ENCODE measurements at places on chromosomes 4 and X.

GRCh38 chr4:161342881-161343568, 820.8 kb downstream of the FSTL5 start:
- DNase-seq = no peak

DNA sequence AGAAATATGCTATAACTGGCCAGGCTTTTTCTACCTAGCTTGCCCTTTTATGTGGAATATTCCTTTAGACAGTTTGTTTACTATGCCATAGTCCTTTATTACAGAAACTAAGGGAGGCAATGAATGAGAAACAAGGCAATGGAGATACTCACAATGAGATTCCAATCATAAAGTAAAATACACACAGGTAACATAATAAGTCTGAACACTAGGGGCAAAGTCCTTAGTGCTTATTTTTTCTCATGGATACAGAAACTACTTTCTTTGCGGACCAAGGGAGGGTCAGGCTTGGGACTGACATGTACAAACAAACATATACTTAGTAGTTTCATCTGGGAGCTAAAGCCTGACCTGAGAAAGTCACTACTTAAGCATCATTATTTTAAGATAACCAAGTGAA, 16.0 kb upstream of the UGT8 start:
- no peak for DNase-seq

DNA sequence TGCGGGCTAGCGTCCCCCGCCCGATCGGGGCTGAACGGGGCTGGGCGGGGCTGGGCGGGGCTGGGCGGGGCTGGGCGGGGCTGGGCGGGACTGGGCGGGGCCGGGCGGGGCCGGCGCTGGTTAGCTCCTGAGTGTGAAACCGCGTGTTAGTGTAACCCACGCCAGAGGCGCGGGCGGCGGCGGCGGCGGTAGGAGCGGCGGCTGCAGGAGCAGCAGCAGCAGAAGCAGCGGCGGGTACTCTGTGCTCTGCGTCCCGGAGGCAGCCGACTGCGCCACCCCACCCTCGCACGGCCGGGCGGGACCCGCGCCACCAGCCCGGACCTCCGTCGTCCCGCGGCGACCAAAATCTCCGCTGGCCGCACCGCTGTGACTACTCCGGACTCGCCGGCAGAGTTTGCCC, 128.1 kb downstream of the LAS1L start:
- no peak for DNase-seq

- DNase-seq = no peak
These were observed 208.3 kb upstream of the LEF1 start for GRCh38 chr4:108377021-108377420.

GRCh38 chr4:34766935-34767334, 1477.4 kb downstream of the ARAP2 start:
- no peak for DNase-seq

DNA sequence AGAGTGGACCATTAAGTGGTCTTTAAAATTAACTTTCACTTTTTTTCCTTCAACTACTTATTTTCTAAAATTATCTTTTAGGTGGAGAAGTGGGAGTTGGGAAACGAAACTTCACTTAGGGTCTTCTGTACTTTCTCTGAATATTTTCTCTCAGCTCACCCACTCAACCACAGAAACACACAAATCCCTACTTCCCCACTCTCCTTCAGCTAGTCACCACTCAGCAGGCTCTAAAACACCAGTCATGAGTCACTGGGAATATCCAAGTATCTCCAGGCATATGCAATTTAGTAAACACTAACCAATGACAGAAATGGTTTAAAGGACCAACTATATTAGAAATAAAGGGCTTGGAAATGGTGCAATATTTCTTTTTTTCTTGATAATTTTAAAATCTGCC, 153.0 kb upstream of the RPS6KA6 start:
- no peak for DNase-seq

DNA sequence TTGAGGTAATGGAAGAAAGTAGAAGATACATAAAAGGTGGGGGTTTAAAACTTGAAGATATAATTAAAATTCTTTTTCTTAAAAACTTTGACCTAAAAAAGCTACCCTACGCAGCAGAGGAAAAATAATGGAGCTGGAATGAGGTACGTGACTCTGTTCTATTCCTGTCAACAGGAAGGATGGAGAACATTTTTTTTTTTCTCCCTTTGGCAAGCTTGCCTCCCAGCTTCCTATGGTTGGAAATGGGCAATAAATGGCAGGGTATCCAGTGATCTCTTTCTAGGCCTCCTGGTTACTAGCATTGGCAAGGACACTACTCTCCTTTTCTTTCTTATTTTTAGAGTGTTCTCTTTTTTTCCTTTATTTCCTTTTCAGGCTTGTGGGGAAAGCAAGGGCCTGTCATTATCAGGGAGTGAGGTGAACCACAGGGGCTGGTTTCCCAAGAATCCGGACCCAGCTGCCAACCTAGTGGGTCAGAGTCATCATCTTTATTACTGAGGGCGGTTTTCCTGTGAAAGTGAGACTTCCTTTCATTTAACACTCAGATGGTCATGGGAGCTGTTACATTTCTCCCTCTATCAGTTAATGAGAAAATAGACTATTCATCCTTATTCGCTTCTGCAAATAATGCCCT, 224.6 kb downstream of the SPRY1 start:
- DNase-seq = peak; percentile 31

- DNase-seq = no peak
These were observed 133.0 kb downstream of the KLHL8 start for GRCh38 chr4:87087420-87087819.

DNA sequence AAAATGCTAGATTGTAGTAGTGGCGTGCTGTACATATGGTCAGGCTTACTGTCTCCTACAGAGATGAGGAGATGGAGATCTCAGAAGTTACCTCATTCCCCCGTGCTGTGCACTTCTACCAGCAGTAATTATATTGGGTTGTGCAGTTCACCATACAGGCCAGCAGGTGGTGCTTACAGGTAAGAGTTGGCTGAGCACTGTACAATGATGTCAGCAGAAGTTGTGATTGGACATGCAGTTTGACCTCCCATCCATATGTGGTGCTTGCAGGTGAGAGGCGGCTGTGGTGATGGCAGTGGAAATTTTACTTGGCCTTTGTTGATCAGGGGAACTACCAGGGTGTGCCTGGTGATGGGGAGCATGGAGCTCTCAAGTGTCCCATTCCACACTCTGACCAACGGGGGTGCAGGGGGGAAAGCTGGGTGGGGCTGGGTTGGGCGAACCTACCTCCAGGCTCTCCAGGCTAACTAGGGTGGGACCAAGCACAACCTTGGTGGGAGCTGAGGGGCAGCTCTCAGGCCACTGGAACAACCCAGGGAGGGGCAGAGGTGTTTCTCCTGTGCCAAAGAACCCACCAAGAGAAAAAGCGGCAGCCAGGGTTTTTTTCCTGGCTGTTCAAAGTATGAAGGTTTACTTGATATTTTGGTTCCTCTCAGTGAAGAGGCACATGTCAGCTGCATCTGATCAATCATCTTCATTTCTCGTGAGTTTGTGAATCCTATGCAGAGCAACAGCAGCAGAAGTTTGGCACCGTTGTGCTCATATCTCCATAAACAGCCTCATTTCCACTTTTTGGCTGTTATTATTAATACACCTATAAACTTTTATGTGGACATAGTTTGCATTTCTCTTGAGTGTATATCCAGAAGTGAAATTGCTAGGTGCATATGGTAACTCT, 73.8 kb upstream of the FREM3 start:
- peak; percentile 44 for DNase-seq

All from AML-193 (cell line).